Activated effector memory CD4-positive, alpha-beta T cell treated with anti-CD3 and anti-CD28 coated beads, Interleukin-2, amount 50 U/mL, for 16 hours (primary cell): ENCODE measurements at places on chromosomes 7 and 10.

- no peak for DNase-seq
Measured at GRCh38 chr10:98384531-98385133, 30.4 kb downstream of the PYROXD2 start.

DNA sequence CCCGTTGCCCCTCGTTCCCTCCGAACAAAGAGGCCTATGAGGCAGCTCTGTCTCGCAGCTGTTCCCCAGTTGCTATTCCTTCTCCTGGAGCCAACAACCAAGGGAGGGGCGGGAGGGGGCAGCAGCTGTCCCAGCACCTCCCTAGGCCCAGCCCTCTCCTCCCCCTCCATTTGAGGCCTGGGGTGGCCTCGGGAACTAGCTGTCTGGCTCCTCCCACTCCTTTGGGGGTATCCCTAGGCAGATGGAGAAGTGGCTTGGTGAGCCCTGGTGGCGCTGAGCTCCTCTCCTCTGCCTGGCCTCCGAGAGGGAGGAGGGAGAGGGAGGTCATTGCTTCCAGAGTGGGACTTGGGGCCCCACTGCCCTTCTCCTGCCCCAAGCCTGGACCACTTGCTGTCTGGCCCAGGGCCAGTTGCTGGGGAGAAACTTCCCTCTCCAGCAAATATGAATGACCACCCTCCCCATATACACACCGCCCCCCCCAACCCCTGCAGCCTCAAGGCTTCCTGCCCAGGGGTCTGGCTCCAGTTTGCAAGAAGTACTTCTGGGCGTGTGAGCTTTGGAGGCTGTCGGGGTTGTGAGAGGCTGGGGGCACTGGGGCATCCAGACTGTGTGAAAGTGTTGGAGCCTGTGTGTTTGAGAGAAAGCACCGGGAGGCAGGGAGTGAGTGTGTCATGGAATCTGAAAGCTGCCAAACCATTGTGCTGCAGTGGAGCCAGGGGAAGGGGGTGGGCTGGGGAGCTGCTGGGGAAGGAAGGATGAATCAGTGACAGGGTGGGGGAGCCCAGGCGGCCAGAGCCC is 3.1 kb downstream of the FLNC start:
- DNase-seq = no peak

- no peak for DNase-seq
Measured at GRCh38 chr7:46449743-46450142, 528.7 kb upstream of the IGFBP3 start.

- DNase-seq = no peak
Measured at GRCh38 chr7:139575338-139575680, 51.8 kb downstream of the CLEC2L start.

GRCh38 chr10:101060951-101061623 is 702 bp upstream of the KAZALD1 start:
- peak; percentile 96 for DNase-seq

DNA sequence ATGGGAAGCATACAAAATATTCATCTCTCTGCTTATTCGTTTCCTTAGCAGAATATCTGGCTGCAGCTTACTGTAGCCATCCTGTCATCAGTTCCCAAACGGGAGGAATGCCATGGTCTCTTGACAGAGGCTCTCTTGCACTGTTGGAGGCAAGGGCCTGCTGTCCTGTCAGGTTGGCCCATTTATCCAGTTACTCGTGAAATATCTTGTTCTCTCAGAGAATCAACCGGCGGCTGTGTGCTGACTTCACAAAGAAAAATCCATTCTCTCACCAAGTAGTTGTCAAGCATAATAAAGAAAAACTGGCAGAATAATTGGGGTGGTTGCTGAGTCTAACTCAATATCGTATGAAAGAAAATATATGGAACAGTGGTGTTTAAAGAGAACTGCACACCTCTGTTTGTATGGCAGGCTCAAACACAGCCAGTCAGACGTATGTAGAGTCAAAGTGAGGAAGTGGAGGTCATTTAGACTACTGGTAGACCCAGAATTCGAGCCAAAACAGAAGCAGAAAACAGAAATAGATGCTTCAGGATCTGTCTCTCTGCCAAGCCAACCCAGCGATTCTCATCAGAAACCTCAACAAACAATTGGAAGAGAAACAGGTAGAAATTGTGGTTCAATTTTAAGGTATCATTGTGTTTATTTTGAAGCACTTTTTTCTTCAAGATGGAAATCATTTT is 349.2 kb upstream of the PRKCQ start:
- no peak for DNase-seq

DNA sequence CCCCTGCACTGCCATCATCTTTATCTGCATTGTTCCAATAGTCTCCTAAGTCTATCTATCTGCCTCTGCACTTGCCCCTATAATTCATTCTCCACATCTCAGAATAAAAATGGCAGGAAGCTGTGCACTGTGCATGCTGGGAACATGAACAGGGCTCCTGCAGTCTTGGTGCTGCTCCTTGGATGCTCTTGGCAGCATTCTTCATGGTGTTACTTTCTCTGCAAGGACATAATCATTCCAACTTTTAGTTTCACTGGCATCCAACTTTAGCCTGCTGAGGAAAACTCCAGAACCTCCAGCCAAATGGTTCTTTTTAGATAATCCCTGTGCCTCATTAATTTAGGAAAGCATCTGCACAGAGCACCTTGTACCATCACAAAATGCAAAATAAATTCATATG is 208.3 kb downstream of the STK31 start:
- DNase-seq = no peak

GRCh38 chr7:50610521-50611277 is 45.5 kb upstream of the DDC start:
- DNase-seq = peak; percentile 67

DNA sequence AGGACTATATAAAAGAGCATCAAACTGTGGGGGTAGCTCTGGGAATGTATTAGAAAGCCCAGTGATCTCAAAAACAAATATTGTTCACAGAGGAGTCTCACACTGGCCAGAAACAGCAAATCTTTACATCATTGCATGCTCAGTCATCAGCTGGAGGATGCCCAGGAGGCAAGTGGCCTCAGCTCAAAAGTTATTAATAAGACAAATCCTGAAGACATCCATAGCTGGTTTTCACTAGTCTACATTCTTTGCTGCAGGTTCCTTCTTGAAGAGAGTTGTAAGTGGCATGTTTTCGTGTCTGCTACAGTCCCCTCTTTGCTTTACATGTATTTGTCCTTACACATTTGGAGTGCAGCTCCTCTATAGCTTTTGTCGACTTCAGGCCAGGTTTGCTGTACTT is 8.6 kb upstream of the CCDC7 start:
- no peak for DNase-seq

GRCh38 chr10:58943256-58943890 is 233.1 kb upstream of the PHYHIPL start:
- no peak for DNase-seq

DNA sequence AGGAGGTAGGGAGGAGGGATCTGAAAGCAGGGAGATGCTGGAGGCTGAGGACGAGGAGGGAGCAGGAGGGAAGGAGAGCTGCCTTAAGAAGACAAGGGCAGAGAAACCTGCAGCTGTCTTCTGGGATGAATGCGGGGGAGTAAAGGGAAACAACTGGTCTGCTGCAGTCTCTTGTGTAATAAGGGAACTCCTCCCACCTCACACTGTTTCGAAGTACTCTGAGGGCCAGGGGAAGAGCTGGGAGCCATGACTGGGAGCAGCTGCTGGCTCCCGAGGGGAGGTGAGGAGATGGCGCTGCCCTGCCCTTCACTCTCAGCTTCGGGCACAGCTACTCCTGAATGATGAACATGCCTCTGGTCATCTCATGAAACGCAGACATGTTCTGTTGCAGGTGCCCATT is 65.1 kb downstream of the CLEC2L start:
- no peak for DNase-seq

DNA sequence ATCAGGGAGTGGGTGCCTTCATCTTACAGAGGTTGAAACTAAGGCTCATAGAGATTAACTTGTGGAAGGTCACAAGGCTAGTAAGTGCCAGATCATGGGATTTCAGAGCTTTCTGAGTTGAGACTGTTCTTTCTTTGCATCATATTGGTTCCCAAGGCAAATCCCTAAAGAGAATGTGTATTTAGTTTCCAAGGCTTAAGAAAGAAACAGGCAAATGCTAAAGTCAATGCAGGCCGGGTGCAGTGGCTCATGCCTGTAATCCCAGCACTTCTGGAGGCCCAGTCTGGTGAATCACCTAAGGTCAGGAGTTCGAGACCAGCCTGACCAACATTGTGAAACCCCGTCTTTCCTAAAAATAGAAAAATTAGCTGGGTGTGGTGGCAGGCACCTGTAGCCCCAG is 19.8 kb downstream of the CDK1 start:
- no peak for DNase-seq

- DNase-seq = no peak
Measured at GRCh38 chr7:54874804-54875203, 115.8 kb upstream of the SEC61G start.

DNA sequence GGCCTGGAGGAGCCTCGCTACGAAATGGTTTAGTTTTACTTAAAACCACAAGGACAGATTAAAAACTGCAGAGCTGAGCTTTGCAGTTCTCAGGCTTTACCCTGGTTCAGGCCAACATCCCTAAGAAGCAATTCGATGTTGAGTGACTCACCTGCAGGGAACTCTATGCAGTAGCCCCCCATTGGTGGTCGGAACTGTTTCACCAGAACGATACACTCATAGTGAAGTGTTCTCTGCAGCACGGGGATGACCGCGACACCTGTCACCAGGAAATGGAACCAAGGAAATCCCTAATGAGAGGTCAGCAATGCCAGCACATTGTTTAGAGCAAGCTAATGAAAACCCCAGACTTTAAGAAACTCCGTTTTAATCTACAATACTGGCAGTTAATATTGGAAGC is 18.0 kb downstream of the NUDT5 start:
- no peak for DNase-seq

GRCh38 chr7:71386152-71386785 is 254.3 kb downstream of the GALNT17 start:
- no peak for DNase-seq

- no peak for DNase-seq
Measured at GRCh38 chr10:48907730-48908129, 31.9 kb downstream of the LRRC18 start.

- no peak for DNase-seq
Measured at GRCh38 chr10:89668386-89669071, 23.5 kb upstream of the PANK1 start.

- DNase-seq = no peak
Measured at GRCh38 chr10:66714741-66715140, 211.1 kb upstream of the LRRTM3 start.

DNA sequence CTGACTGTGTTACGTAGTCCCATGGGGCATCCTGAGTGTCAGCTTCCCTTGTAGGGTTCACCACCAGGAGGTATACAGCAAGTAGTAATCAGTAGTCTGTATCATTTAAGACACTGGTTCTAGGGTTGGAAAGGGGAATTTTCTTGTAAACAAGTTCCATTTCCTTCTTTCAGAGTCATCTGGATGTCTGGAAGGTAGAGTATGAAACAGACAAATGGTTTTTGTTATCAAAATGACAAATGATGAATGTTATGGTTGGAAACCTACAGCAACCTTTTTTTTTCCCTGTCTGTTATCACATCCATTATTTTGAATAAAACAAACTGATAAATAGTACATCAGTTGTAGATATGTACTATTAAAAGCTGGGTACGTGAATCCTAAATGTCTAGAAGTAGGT is 19.1 kb downstream of the SEMA3A start:
- no peak for DNase-seq

DNA sequence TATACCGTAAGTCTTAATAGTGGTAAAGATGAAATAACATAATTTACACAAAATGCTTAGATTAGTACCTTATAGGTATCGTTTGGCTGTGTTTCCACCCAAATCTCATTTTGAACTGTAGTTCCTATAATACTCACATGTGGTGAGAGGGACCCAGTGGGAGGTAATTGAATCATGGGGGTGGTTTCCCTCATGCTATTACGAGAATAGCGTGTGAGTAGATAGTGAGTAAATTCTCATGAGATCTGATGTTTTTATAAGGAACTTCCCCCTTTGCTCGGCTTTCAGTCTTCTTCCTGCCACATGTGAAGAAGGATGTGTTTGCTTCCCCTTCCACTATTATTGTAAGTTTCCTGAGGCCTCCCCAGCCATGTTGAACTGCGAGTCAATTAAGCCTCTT is 426.3 kb upstream of the POT1 start:
- DNase-seq = no peak

DNA sequence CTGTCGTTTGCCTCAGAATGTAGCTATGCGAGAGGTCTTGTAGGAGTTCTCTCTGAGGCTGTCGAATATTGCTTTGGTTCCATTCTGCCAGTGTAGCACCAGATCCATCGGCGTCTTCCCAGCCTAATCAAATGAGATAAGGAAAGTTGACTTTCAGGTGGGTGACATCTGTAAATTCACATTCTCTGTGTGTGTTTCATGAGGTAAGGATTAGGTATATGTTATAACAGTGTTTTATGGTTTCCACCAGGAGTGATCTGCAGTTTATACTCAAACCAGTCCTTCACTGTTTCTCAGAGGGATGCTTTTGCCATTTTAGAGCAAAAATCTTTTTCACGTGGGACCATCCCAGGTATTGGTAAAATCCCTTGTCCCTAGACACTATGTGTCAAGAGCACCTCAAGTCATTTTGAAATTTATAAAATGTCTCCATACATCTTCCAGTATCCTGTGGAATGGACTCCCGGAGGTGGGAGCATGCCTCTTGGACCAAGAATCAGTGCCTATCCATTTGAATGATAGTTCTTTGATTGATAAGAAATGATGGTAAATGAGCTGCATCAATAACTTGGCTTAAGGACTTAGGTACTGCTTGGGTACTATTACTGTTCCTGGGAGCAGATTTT is 7.9 kb downstream of the ANKRD1 start:
- DNase-seq = no peak

- DNase-seq = no peak
Measured at GRCh38 chr7:28069807-28070206, 110.8 kb downstream of the JAZF1 start.

- DNase-seq = no peak
Measured at GRCh38 chr10:114375047-114375446, 29.3 kb downstream of the AFAP1L2 start.

DNA sequence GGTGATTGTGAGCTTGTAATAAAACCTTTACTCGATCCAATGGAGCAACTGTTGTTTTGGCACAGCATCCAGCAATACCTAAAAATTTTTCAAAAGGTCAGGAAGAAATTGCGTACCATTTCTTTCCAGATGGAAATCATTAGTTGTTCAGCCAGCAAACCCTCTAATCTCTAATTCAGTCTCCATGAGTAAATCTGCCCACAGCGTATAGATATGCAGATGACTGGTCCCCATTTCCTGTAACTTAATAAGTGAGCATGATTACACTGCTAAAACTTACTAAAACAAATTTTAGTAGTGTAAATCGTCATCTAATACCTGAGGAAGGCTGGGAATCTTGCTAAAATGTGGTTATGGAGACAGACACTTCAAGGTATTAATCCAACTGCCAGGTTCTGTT is 10.6 kb downstream of the SLC25A16 start:
- DNase-seq = no peak

GRCh38 chr7:149462101-149462520 is 1.2 kb upstream of the ZNF777 start:
- no peak for DNase-seq
